ENCODE measurements at places on chromosomes 3 and 15.

DNA sequence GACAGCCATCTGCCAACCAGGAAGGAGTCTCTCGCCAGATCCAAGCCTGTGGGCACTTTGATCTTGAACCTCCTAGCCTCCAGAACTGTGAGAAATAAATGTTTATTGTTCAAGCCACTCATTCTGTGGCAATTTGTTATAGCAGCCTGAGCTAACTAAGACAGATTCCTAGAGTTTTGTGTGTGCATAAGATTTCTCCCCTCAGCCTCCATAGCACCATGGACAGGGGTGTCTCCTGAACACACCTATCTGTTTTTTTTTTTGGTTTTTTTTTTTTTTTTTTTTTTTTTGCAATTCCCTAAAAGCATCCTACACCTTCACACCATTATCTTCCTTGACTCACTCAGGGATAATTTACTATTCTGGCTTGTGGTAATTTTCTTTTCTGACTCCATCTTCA, 768.5 kb downstream of the NR2F2 start:
- DNase-seq: no peak

GRCh38 chr3:61783993-61784718, 222.8 kb downstream of the PTPRG start:
- no peak for DNase-seq

GRCh38 chr3:13073326-13074005, at the start of gene IQSEC1:
Gene IQSEC1, minus strand, starts transcription at chr3:13073429. Its CDS starts 415 bp downstream, at chr3:13073014.
- DNase-seq: peak; percentile 70

DNA sequence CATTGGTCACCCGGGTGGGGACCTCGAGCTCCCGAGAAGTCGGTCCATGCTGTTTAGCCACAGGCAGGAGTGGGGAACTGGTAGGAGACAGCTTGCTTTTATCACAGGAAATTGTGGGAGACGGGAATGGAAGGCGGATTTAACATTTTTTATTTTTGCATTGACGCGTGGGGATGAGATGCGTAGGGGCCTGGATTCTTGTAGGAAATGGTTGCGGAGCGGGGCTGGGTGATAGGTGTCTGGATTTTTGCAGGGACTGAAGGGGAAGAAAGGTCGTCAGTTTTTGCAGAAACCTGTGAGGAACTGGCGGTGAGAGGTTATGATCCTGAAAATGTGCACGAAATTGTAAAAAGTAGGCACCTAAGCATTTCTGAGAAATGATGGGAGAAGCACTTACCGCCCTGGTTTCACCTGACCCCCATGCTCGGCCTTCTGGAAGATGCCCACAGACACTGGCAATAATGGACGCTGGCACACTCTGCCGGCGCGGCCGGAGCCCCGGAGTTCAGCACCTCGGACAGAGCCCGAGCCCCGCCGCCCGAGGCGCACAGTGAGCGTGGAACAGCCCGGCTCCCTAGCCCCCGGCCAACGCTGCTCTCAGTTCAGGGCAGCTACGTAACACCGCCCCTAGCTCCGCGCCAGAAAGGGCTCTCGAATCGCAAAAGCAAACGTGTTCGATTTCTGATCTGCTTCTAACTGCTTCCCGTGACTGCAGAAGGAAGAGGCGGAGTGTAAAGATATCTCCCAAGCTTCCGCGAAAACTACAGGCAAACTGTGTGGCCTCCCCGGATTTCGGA, 928 bp downstream of the ANKRD34C start:
- peak; percentile 50 for DNase-seq

GRCh38 chr3:47899495-47900108, 96.7 kb downstream of the DHX30 start:
- DNase-seq: no peak

GRCh38 chr3:193929373-193929772, 206.6 kb upstream of the HES1 start:
- DNase-seq: no peak

GRCh38 chr15:48285329-48286214, 45.7 kb upstream of the DUT start:
- peak; percentile 93 for DNase-seq

GRCh38 chr15:40306908-40307307, 827 bp downstream of the PLCB2 start:
- no peak for DNase-seq

DNA sequence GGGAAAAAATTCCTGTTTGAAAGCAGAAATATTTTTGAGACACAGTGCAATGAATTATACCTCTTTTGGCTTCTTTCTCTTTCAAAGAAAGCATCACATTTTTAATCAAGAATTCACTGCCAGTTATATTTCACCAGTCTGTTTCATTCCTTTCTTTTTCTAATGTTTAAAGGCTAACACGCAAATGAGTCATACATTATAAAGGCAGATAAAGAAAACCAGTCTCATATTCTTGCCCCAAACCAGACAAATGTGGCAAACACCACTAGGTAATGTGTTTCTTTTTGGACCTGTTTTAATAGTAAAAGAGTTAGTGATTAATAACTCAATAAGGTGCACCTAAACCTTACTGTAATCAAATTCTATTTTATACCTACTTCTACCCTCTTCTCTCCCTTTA, 83.8 kb downstream of the PLOD2 start:
- DNase-seq: no peak

GRCh38 chr15:45715528-45715927, 80.7 kb downstream of the SQOR start:
- DNase-seq: no peak

GRCh38 chr15:42147431-42147735, 9.1 kb downstream of the PLA2G4F start:
- no peak for DNase-seq

GRCh38 chr3:140994316-140994715, 52.7 kb downstream of the SLC25A36 start:
- DNase-seq: no peak

GRCh38 chr3:98954242-98954641, 52.7 kb upstream of the DCBLD2 start:
- DNase-seq: peak; percentile 39

GRCh38 chr15:90884719-90885431, 571 bp downstream of the FES start:
- DNase-seq: no peak

- DNase-seq: peak; percentile 31
Observed at GRCh38 chr3:64445109-64445943, 220.1 kb upstream of the PRICKLE2 start.

Measured in muscle of arm (tissue), 14 donors.